Activated T-cell treated with anti-CD3 and anti-CD28 coated beads, Interleukin-2, amount 50 U/mL, for 24 hours (primary cell): ENCODE measurements at places on chromosomes 13 and 19.

- no peak for DNase-seq
Measured at GRCh38 chr19:35074426-35075201, 33.1 kb downstream of the HPN start.

DNA sequence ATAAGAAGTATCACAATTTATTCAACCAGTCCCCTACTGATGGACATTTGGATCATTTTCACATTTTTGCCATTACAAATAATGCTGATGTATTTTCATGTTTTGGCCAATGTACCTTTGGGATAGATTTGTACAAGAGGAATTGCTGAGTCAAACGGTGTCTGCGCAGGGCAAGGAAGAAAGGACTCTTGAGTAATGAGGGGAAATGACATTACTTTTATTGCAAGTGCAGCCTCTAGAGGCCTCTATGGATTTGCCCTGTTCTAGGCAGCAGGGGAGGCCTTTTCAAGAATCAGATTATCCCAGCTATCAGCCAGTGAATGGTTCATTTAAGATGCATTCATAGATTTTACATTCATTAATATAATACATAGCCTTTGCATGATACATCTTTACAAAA, 32.9 kb upstream of the GTF3A start:
- DNase-seq, result no peak

DNA sequence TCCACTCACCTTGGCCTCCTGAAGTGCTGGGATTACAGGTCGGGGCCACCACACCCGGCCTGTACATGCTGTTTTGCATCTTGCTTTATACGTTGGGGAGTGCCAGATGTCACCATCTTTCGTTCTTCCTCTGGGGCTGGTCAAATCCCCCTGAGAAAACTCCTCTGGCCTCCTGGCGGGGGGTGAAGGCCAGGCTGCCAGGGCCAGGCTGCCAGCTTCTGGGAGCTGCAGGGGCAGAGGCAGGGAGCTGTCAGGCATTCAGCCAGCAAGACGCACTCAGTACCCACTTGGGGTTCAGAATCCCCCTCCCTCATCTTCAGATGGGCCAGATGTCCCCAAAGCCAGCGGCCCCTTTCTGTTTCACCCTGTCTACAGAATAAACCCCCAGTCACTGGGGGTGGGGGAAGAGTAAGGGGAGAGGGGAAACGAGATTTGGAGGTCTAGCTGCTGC, 16.1 kb downstream of the ZSWIM9 start:
- DNase-seq, result no peak

DNA sequence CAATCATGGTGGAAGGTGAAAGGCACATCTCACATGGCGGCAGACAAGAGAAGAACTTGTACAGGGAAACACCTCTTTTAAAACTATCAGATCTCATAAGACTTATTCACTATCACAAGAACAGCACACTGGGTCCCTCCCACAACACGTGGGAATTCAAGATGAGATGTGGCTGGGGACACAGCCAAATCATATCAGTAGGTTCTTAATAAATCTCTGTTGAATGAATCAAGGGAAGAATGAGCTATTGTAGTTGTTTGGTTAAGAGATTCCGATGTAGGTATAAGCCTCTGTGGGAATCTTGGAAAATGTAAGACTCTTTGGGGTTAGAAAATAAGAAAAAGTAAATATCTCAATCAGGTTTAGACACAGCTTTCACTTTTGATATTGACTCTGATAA, 400.2 kb downstream of the KCNRG start:
- DNase-seq, result no peak

- DNase-seq, result peak; percentile 51
Measured at GRCh38 chr19:51479531-51480331, 1.4 kb downstream of the CEACAM18 start.

GRCh38 chr13:39601636-39602035, 1.4 kb downstream of the LHFPL6 start:
- DNase-seq, result no peak

GRCh38 chr13:110106726-110107125, 200.2 kb downstream of the COL4A1 start:
- no peak for DNase-seq

DNA sequence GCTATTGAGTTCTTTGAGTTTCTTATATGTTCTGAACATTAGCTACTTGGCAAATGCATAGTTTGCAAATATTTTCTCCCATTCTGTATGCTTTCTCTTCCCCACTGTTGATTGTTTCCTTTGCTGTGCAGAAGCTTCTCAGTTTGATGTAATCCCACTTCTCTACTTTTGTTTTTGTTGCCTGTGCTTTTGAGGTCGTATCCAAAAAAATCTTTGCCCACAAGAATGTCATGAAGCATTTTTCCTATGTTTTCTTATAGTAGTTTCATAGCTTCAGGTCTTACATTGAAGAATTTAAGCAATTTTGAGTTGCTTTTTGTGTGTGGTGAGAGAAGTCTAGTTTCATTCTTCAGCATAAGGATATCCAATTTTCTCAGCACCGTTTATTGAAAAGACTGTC, 536.7 kb upstream of the ARGLU1 start:
- no peak for DNase-seq
